GF-D8 (cell line): ENCODE measurements at places on chromosomes 7 and 10.
A peak's percentile ranks its signal among the peaks of the same experiment; 100 is the strongest.

DNA sequence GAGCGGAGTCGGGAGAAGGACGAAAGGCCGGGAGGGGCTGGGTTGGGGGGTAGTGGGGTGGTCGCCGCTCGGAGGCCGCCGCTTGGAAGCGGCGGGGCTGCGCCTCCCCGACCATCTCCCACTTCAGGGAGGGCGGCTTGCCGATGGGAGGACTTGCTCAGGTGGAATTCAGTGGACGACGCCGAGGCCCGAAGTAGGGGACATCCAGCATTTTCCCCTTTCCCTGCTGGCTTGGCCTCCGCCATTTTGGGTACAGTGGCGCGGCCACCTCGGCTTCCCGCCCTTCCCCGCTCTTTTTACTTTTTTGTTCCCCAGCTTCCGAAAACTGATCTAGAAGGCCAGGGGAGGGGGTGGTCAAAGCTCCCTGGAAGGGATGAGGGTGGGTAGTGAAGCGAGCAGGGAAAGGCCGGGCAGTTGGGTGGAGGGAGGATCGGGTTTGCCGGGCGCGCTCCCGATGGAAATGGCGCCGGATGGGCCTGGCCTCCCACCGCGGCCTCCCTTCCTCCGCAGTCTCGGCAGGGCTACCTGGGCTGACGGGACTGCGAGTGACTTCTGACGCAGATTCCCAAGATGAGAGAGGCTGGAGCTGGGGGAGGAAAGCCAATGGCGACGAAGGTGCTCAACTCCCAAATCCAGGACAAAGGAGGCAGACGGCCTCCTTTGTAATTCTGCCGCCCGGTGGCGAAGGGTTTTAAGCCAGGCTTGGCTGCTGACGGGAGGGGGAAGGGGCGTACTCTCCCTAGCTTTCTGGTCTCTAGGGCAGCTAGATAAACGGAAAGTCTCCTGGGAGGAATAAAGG lies at the start of gene PBLD:
PBLD (minus strand) TSS at position 670 of the 799 bp plus-strand sequence. CDS start 26,084 bp downstream, outside the sequence.
- peak; percentile 24 for DNase-seq

- no peak for DNase-seq
Measured at GRCh38 chr7:128921866-128922440, 11.4 kb upstream of the KCP start.

GRCh38 chr10:5395168-5395567 lies 9.5 kb downstream of the TUBAL3 start:
- no peak for DNase-seq

DNA sequence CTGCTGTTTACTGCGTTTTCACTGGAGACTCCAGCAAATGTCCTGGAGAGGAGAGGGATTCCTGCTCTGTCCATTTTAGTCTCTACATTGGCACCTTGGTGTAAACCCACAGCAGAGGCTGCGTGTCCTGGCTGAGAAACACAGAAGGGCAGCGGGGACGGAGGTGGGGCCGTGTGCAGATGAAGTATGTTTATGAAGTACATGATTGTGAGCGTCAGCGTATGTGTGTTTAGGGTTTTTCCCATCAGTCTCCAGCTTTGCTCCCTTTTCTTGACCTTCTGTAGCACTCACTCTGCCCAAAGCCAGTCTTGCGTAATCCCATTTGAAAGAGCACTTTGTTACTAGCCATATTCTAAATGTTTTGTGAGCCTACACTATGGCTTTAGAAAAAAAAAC lies 750.7 kb upstream of the SORCS1 start:
- no peak for DNase-seq

DNA sequence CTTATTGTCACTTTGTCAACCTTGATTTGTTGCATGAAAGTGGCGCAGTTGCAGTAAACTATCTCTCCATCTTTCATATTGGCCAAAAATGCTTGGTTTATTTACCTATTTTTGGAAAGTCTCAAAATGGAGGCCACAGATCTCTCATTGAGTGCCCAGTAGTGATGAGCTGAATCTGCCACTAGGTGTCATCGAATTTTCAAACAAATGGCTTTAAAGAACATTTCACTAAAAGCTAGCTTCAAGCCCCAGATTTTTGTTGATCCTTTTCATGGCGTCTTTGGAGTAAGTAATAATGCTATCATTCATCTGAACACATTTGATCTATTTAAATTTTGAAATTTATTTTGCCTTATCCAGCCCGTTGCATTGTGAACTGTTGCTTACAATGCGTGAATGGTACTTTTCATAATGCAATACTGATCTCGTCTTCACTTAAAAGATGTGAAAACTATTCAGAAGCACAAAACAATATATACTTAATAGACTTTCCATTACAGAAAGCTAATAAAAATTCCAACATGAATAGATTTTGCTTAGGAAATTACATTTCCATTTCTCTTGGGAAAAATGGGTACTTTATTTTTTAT lies 236.2 kb downstream of the DNAJB9 start:
- DNase-seq = no peak

GRCh38 chr7:141452911-141453310 lies 98.3 kb upstream of the AGK start:
- DNase-seq = no peak

- no peak for DNase-seq
Measured at GRCh38 chr7:20507157-20507556, 108.3 kb upstream of the ABCB5 start.

DNA sequence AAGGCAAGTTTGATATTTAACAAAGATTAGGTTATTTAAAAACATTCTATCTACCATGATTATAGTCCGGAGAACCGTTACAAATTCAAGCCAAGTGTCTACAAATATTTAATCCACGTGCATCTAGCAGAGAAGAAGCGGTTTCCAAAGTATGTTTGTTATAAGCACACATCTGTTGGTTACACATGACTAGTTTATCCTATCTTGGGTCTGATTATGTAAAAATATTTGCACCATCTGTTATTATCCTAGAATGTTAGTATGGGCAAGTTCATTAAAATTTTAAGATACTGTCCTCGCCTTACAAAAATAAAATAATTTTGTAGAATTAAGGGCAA lies 289.2 kb upstream of the VSTM2A start:
- no peak for DNase-seq

GRCh38 chr10:119020627-119020946 lies 8.9 kb upstream of the NANOS1 start:
- no peak for DNase-seq

GRCh38 chr10:70352401-70353097 lies 29.9 kb downstream of the LRRC20 start:
- peak; percentile 3 for DNase-seq

DNA sequence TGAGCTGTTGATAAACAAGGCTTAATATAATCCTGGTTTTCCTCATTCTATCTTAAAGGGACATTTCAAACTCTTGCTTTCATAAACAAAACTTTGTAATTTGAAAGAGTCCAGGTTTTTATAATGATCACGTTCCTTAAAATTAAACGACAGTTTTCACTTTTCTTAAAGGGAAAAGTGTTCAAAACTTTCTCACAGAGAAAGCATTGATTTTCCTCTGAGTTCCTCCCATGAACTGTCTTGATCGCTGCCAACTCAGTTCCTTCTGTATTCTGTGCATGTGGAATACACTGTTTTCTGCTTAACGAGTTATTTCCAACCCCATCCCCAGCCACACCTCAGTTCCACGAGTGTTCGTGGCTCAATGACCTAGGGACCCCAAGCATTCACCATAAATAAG lies 2.4 kb upstream of the C7orf33 start:
- DNase-seq = no peak

DNA sequence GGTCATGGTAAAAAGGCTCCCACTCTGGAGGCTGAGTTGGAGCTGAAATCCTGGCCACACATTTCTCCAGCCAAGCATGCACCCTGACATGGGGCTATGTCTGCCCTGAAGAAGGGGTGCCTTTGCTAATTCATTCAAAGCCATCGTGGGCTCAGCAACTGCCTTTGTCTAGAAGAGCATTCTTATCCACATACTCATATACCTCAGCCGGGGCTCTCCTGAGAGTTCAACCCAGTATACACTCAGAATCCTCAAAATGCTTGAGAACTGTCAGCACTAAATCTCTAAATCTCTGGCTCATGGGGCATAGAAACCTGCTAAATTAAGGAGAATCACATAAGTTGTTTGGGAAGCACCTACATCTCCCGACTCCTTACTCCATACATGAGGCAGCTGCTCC lies 89.3 kb downstream of the MRPL32 start:
- no peak for DNase-seq

- no peak for DNase-seq
Measured at GRCh38 chr10:57465155-57465554, 802.5 kb downstream of the IPMK start.

GRCh38 chr10:1068380-1069361 lies 12.5 kb downstream of the WDR37 start:
- DNase-seq = no peak

GRCh38 chr10:74543276-74543675 lies 283.1 kb upstream of the KAT6B start:
- DNase-seq = no peak

- no peak for DNase-seq
Measured at GRCh38 chr10:123301077-123301857, 147.1 kb downstream of the BUB3 start.

GRCh38 chr7:39233851-39234529 lies 256.3 kb downstream of the POU6F2 start:
- DNase-seq = no peak

GRCh38 chr10:90326498-90327267 lies 531.2 kb downstream of the HTR7 start:
- DNase-seq = no peak

- DNase-seq = no peak
Measured at GRCh38 chr7:120843109-120843508, 14.8 kb downstream of the TSPAN12 start.

DNA sequence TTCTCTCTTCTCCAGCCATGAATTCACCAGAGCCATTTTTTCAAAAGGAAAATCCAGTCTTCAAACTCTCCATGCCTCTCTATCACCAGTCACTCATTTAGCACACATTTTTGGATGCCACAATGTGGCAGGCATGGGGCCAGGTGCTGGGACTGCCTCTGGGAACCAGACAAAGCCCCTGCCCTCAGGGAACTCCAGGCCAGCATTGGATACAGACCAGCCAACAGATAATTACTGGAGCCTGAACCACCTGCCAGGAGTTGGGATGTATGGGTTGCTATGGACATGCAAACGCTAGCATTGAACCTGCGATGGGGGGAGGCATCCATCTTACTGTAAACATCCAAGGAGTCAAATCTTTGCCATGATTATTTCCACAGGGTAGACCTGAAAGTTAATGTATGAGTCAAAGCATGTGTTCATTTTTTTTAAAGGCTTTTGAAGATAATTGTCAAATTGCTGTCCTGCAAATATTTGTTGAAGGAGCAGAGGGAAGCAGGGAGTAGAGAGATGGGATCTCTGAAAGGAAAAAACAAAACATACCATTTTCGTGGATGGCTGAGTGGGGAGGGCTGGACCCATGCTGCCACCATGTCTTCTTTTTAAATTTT lies 43.2 kb downstream of the SRRM3 start:
- no peak for DNase-seq

- DNase-seq = peak; percentile 83
Measured at GRCh38 chr10:29878492-29878891, 180.9 kb downstream of the JCAD start.

- DNase-seq = no peak
Measured at GRCh38 chr7:52455571-52455970, 579.9 kb upstream of the POM121L12 start.

DNA sequence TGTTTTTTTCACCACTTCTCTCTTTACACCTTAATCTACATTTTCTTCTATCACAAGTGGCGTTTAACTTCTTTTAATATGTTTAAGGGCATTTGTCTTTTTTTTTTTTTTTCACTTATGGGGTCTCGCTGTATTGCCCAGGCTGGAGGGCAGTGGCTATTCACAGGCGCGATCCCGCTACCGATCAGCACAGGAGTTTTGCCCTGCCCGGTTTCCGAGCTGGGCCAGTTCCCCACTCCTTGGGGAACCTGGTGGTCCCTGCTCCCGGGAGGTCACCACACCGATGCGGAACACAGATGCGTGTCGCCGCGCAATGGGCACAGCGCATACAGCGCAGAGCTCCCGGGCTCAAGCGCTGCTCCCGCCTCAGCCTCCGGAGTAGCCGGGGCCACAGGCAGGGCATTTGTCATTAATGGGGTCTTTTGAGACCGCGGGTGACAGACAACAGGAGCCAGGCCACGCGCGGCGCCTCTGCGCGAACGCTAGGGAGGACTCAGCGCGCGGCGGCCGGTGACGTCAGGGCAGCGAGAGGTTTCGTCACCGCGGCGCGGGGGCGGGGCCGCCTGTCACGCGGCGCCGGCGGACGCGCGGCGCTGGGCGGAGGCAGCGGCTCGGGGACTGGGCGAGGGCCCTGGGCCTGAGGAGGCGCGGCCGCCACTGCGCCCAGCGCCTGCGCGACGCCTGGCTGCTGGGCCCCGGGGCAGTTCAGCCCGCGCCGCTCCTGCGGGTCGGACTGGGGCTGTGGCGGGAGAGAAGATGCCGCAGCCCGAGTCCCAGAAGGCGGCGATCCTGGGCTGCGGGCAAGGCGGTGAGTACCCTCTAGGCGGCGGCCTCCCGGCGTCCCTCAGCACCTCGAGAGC lies at the start of gene GALNT11:
GALNT11 (plus strand) TSS at position 598 of the 860 bp plus-strand sequence. CDS start 68,554 bp downstream, outside the sequence.
- peak; percentile 66 for DNase-seq

GRCh38 chr7:8105449-8106095 lies 137.0 kb downstream of the GLCCI1 start:
- no peak for DNase-seq

DNA sequence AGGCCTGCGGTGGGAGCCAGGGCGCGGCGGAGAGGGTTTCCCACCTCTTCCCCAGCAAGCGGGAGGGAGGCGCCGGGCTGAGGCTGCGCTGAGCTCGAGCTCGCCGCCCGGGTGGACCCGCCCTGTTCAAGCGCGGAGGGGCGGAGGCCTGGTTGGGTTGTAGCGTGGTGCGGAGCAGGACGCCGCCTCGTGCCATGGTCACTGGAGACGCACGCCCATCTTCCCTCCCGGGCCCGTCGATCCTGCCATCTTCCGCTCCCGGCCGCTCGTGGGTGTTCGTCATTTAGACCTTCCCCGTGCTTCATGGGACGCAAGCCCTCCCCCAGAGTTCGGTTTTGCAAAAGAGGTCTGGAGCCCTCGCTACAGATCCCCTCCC lies 9.3 kb upstream of the EN2 start:
- DNase-seq = no peak

GRCh38 chr7:155345490-155345889 lies 47.8 kb downstream of the INSIG1 start:
- DNase-seq = no peak

DNA sequence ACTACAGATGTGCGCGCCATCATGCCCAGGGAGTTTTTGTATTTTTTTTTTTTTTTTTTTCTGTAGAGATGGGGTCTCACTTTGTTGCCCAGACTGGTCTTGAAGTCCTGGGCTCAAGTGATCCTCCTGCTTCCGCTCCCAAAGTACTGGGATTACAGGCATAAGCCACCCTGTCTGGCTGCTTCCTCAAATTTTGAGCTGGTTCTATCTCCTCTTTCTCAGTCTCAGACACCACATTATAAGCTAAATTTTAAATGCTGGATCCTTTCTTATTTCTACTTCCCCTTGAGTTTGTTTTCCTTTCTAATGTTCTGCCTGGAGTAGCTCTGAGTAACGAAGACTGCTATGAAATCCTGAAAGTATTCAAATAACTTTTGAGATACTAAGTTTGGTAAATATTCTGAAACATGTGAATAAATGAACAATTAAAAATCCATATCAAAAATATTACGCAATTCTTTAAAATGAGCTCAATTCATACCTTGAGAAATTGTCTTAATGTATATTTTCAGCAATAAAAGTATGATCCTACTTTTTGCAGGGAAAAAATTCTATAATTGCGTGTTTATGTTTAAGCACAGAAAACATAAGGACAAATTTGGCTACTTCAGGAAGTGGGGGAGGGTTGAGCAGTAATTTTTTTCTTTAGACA lies 15.0 kb downstream of the TCAF1 start:
- DNase-seq = no peak
